Thoracic aorta (tissue), 2 donors: ENCODE measurements at places on chromosomes 13 and 19. TPM values are rescaled to one million over a fixed set of nuclear protein-coding genes. Genes with fewer than 3 reads are reported as not detected.

- no peak for DNase-seq
Measured at GRCh38 chr13:108060111-108060510, 155.2 kb downstream of the LIG4 start.

DNA sequence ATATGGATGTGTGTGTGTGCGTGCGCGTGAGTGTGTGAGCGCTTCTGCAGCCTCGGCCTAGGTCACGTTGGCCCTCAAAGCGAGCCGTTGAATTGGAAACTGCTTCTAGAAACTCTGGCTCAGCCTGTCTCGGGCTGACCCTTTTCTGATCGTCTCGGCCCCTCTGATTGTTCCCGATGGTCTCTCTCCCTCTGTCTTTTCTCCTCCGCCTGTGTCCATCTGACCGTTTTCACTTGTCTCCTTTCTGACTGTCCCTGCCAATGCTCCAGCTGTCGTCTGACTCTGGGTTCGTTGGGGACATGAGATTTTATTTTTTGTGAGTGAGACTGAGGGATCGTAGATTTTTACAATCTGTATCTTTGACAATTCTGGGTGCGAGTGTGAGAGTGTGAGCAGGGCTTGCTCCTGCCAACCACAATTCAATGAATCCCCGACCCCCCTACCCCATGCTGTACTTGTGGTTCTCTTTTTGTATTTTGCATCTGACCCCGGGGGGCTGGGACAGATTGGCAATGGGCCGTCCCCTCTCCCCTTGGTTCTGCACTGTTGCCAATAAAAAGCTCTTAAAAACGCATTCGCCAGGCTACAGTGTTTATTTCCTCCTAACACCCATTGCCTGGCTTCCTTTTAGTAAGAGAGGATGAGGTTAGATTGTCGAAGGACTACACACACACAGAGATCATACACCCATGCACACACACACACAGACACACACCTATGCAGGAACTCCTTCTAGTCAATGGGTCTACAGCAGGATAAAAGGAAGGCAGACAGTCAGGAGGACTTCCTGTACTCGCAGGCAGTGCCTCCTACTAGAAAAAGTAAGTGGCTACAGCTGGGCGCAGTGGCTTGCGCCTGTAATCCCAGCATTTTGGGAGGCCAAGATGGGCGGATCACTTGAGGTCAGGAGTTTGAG, 7.1 kb downstream of the FOSB start:
- DNase-seq = no peak

GRCh38 chr13:25143706-25144105, 28.4 kb downstream of the AMER2 start:
- DNase-seq = no peak

GRCh38 chr19:16470541-16470910, 1.2 kb downstream of the EPS15L1 start:
- DNase-seq = no peak

GRCh38 chr13:64538711-64539110, 2691.4 kb downstream of the PCDH9 start:
- no peak for DNase-seq

GRCh38 chr19:6730153-6730804, 7.1 kb downstream of the GPR108 start:
- no peak for DNase-seq

Gene ABCA7
- total RNA-seq = 7.0 TPM

GRCh38 chr13:34172048-34172447, 354.1 kb downstream of the RFC3 start:
- no peak for DNase-seq

Gene LRRC63
- 3.6 TPM for total RNA-seq

Gene RFXANK
- total RNA-seq = 17.6 TPM

DNA sequence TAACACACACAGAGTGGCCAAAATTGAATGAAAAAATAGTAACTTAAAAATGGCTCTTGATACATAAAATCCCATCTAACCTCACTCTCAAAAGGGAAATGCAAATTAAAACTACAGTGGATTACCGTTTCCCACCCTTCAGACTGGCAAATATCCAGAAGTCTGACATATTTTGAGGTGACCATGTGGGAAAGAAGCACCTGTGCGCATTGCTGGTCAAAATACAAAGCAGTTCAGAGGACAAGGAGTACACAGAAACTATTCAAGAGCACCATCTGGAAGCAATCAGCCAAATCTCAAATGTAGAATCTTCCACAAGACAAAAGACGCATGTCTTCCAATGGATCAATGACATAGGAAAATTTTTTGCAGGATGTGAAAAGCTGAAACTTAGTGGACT, 23.2 kb downstream of the NALCN start:
- no peak for DNase-seq

DNA sequence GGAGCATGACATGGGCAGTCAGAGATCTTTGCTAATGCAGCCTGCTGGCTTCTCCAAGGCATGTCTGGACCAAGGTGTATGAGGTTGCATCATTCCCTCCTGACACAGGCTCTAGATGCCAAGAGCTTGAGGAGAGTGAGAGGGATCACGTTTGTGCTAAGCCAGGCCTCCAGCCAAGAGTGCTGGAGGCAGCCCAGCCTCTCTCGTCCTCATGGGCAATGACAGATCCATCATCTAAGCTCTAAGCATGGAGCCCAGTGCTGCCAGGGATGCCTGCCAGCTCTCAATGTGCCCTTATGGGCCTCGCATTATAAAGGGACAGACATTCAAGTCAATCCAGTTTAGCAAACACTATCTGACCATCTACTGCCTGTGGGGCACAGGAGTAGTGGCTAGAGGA, 136.3 kb upstream of the VSTM2B start:
- no peak for DNase-seq

GRCh38 chr19:947707-948539, 22.1 kb downstream of the ARID3A start:
- no peak for DNase-seq

DNA sequence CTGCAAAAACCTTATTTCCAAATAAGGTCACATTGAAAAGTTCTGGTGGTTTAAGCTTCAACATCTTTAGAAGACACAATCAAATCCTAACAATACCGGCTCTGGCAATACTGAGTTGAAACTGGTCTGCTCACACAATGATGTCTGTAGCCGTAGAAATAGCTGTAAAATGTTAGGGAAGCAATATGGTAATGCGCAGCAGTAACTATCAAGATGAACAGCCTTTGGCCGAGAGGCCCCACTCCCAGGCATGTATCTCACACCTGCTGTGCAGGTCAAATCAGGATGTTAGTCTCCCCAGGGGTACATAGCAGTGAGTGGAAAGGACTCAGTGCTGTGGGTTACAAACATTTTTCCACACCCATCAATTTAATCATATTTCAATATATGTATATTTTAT, 207.1 kb downstream of the KATNAL1 start:
- no peak for DNase-seq

DNA sequence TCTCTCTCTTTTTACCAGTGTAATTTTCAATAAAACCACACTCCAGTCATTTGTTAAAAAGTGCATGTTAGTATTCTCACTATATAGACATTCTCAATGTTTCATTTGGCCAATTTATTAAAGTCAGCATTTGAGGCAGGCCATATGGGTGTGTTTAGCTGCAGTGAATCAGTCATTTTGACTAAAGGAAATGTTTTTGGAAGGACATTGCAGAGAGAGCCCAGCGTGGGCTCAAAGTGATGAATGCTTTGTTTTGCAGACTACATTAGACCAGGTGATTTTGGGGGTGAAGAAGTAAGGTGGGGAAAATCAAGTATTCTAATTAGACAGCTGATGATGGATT, 116.7 kb downstream of the POSTN start:
- no peak for DNase-seq
